ENCODE measurements at places on chromosomes 4 and X. TPM values are rescaled to one million over a fixed set of nuclear protein-coding genes. Genes with fewer than 3 reads are reported as not detected.

BMPR1B gene
- 0.74 TPM for total RNA-seq

CLCN4 gene
- total RNA-seq: 1.6 TPM

C4orf50 gene
- not detected for total RNA-seq

RIBC1 gene
- 0.14 TPM for total RNA-seq

PCSK1N gene
- total RNA-seq: 1.1 TPM

GBA3 gene
- total RNA-seq: not detected
